Activated T-helper 1 cell treated with Interleukin-2 at 50 U/mL for 16 hours (primary cell): ENCODE measurements at places on chromosomes 5 and 9.

DNA sequence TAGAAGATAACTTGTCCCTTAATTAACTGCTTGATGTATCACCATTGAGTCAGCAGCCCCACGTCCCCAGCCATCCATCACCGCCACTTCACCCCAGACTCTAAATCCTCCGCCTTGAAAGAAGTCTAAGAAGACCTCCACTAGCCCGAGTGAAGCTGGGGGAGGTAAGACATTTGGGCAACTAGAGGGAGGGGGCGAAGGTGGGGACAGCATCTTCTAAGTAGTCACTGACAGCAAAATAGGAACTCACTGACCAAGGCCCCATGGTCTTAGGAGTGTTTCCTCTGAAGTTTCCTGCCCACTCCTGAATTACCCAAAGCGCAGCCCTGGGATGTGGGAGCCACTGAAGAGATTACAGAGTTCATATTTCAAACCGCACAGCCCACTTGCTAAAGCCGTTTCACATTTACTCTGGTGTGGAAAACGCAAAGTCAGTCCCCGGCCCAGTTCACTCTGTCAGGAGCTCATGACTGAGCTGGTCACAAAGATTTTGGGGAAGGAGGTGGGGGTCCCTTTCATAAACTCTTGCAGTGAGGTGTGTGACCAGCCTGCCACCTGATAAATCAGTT is 107.4 kb downstream of the LHFPL2 start:
- no peak for DNase-seq

DNA sequence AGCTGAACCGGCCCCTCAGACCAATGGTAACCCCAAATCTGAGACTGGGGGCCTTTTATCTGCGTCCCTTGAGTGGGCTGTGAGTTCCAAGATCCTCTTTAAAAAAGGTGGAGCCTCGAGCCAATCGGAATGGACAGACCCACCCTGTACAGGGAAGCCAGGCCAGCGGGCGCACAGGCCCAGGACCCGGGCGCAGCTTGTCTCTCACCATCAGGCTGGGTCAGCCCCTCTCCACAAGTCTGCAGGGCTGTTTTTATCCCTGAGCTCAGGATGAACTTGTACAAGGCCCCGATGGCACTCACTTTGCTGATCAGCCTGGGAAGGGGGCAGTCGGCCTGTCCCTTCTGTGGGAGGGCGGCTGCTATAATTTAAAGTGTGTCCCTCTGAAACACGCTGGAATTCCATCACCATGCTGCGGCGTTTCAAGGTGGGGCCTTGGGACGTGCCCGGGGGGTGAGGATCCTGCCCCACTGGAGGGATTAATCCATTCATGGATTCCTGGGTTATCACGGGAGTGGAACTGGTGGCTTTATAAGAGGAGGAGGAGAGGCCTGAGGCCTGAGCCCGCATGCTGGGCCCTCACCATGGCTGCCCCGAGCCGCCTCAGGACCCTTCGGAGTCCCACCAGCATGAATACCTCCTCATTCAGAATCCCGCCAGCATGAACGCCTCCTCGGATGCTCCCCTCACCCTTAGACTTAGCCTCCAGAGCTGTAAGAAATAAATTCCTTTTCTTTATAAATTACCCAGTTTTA is 14.1 kb downstream of the EXD3 start:
- no peak for DNase-seq

DNA sequence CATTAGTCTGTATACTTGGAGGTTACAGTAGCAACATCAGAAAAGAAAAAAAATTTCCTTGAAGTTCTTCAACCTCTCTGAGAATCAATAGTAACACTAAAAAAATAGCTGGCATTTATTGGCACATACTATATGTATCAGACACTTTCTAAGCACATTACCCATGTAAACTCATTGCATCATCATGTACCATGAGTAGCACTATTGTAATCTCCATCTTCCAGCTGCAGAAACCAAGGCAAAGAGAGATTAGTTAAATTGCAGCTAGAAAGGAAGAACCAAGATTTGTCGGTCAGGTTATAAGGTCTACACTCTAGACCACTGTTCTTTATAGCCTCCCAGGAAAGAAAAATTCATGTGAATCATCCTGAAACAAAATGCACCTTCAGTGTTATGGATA is 31.4 kb upstream of the RAB3C start:
- DNase-seq: no peak

GRCh38 chr5:14153932-14154731 is 11.0 kb downstream of the TRIO start:
- no peak for DNase-seq

DNA sequence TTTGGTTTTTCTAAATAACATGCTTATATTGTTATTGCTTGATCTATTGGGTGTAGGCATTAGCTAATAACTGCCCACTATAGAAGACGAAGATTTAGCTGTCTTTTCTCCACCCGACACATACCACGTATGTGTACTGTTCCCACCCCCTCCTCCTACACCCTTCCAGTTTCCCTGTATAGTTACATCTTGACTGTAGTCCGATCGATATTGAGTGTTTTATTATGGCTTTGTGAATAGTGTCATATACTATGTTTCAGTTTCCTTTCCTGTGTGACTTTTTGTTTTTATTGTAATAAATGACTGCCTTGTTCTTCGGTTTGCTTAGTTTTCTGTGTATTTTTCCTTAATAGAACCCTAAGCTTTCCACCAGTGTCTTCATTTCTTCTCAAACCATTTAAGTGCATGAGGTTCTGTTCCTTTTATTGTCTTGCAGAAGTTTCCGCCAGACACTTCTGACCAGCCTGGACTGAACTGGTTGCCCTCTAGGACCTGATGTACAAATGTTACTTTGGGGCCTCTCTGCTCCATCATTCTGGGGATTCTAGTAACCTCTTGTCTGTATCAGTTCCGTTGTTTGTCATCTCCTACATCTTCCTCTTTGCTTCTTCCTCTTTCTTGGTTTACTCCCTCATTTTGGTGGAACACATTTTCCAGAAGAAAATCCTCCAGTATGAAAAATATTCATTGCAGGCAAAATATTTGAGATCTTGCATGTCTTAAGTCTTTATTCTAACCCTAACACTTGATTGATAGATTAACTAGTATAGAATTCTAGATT is 61.8 kb downstream of the PRKACG start:
- no peak for DNase-seq

DNA sequence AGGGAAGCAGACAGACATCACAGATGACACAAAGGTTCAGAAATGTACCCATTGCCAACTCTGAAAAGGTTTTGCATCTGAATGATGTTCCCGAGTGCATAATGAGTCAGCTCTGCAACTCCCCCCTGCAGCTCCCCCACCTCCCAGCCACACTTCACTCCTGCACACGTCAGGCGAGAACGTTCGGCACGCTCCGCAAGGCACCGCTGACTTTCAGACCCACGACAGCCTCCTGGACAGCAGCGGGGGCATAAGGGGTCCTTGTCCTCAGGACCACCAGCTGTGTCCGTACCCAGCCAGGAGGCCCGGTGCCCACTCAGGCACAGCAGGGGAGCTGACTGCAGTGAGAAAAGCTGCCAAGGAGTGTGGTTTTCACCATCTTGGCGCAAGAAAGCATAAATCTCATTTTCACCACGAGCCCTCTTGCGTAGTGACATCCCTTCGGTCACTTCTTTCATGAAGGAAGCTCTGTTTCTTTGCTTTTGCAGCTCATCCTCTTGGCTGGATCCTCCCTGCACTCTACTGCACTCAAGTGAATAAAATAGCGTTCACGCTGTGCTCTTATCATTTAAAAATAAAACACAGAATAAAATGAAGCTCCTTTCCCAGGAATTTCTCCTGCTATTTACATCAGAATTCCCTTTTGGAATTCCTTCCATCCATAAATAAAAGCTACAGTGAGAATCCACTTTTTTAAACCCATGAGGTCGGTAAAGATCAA is 9.9 kb downstream of the GFPT2 start:
- no peak for DNase-seq

DNA sequence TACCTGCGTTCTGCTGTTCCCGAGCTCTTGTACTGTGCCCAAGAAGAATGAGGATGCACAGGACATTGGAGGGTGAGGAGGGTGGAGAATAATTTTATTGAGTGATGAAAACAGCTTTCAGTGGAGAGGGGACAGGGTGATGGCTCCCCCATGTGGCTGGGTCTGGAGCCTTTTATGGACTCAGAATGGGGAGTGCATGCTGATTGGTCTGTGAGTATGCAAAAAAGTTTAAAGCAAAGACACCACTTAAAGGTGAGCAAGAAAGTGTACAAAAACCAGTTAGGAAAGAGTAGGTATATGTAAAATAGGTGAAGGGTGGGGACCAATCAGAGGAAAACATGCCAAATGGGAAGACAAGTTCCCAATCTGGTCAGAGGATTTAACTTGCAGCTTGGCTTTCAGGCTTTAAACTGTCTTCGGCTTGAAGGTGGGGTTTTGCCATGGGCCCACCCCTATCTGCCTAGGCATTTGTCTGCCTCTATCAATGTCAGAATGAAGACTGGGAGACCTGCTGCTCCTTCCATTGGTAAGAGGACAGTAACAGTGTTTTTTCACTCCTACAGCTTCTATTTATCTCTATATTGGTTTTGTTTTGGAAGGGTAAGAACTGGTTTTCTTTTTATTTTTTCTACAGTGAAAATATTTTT is 118.0 kb upstream of the RAI14 start:
- DNase-seq: no peak

DNA sequence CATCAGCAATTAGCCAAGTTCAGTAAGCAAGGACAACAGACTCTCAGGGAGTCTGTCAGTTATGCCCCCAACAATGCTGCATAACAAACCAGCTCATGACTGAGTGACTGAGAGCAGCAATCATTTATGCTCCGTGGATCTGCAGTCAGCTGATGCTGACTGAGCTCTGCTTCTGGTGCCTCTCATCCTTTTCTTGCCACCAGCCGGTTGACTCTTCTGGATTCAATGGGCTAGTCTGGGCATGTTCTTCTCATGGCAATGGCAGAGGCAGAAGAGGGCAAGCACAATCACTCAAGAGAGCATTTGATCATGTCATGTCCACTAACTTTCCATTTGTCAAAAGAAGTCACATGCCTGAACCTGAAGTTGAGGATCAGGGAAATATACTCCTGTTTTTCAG is 157.0 kb upstream of the NTRK2 start:
- DNase-seq: no peak

GRCh38 chr5:31408814-31409213 is 123.1 kb downstream of the DROSHA start:
- DNase-seq: no peak

- no peak for DNase-seq
Measured at GRCh38 chr9:16524078-16524477, 346.4 kb downstream of the BNC2 start.

- no peak for DNase-seq
Measured at GRCh38 chr5:125487231-125487630, 740.8 kb upstream of the ZNF608 start.

- no peak for DNase-seq
Measured at GRCh38 chr5:141928051-141928450, 4.4 kb downstream of the DELE1 start.

DNA sequence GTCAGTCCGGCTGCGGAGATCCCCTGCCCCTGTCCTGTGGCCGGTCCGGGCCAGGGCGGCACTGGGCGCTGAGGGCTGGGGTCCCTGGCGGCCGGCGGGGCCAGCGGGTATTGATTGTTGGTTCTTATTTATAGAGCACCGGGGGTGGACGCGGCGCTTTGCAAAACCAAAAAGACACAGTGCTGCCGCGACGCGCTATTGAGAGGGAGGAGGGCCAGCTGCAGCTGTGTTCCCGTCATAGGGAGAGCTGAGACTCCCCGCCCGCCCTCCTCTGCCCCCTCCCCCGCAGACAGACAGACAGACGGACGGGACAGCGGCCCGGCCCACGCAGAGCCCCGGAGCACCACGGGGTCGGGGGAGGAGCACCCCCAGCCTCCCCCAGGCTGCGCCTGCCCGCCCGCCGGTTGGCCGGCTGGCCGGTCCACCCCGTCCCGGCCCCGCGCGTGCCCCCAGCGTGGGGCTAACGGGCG is 2.5 kb downstream of the LRRC26 start:
- DNase-seq: no peak

GRCh38 chr9:136438548-136439480 is 831 bp downstream of the INPP5E start:
- DNase-seq: peak; percentile 19

GRCh38 chr9:111627260-111627963 is 3.7 kb upstream of the DNAJC25 start:
- no peak for DNase-seq

GRCh38 chr9:131579789-131580211 is 34.5 kb downstream of the PRRT1B start:
- DNase-seq: no peak

DNA sequence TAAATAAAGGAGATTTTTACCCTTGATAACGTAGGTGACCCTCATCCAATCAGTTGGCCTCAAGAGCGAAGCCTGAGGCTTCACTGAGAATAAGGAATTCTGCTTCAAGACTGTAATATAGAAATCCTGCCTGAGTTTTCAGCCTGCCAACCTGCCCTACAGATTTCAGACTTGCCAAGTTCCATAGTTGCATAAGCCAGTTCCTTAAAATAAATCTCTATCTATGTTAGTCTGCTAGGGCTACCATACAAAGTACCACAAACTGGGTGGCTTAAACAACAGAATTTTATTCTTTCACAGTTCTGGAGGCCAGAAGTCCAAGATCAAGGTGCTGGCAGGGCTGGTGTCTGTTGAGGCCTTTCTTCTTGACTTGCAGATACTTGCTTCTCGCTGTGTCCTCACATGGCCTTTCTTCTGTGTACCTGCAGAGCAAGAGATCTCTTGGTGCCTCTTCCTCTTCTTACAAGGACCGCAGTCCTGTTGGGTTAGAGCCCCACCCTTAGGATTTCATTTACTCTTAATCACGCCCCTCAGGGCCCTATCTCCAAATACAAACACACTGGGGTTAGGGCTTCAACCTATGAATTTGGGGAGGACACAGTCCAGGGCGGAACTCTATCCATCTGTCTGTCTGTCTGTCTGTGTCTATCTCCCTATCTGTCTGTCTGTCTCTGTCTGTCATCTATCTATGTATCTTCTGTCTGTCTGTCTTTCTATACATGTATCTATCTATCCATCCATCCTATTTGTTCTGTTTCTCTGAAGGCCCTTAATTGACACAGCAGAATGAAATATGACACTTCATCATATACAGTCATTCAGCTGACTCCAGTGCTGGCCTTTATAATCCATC is 17.0 kb upstream of the CMBL start:
- DNase-seq: no peak

DNA sequence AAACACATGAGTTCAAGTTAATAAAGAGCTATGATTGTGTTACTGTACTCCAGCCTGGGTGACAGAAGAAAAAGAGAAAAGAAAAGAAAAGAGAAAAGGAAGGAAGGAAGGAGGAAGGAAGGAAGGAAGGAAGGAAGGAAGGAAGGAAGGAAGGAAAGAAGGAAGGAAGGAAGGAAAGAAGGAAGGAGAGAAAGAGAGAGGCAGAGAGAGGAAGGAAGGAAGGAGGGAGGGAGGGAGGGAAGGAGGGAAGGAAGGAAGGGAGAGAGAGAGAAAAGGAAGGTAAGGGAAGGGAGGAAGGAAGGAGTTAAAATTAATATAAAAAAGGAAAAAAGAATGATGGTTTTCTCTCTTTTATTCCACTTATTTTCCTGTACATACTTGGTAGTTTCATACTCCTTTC is 89.5 kb upstream of the ZBTB43 start:
- DNase-seq: no peak

GRCh38 chr5:139051392-139051791 is 146.8 kb downstream of the SIL1 start:
- DNase-seq: no peak
